Gastroesophageal sphincter (tissue), 4 donors: ENCODE measurements at places on chromosomes 3 and 15. TPM values are rescaled to one million over a fixed set of nuclear protein-coding genes. Genes with fewer than 3 reads are reported as not detected.

The POPDC2 gene
- 83.8 TPM for total RNA-seq

The B2M gene
- 1,151 TPM for total RNA-seq

The DUOX1 gene
- total RNA-seq = 0.62 TPM

The POTEB gene
- not detected for total RNA-seq

The CAPN3 gene
- total RNA-seq = 2.6 TPM

The LRRN1 gene
- total RNA-seq = 3.1 TPM

The PLCB2 gene
- total RNA-seq = 13.5 TPM

DNA sequence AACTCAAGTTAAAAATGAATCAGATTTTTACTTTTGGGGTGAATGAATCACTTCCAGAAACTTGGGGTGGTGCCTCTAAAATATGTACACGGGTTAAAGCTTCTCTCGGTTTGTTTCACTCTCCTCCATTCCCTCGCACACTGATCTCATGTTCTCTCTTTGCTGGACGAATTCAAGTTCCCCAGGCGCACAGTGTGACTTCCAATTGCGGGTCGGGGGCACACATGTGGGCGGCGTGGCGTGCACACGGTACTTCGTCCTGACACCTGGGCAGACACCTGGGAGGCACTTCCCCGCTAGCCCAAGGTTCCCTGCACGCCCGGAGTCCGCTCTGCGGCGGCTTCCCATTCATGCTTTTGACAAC, 692 bp downstream of the SCAANT1 start:
- no peak for ATAC-seq

- no peak for ATAC-seq
These were observed 169.4 kb downstream of the CHST2 start for GRCh38 chr3:143288944-143289343.

- peak; percentile 8 for ATAC-seq
These were observed 777 bp upstream of the EIF4A2 start for GRCh38 chr3:186782542-186783057.

GRCh38 chr15:66459818-66460615, 37.5 kb downstream of the SNAPC5 start:
- ATAC-seq = no peak

DNA sequence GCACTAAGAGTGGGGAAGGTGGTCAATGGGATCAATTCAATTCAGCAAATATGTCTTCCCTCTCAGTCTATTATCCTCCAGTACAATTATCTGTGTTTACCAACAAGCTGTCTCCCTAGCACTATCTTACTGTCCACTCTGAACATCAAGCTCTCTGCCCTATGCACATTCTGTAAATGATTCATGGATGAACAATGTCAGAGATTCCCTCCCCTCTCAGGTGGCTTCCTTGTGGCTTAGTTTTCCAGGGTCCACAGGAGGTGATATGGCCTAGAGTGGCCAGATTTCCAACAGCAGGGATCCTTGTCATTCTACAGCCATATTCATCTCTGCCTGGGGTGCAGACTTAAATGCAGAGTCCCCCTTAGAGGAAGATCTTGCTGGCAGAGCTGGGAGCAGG, 225.1 kb downstream of the UACA start:
- ATAC-seq = no peak

DNA sequence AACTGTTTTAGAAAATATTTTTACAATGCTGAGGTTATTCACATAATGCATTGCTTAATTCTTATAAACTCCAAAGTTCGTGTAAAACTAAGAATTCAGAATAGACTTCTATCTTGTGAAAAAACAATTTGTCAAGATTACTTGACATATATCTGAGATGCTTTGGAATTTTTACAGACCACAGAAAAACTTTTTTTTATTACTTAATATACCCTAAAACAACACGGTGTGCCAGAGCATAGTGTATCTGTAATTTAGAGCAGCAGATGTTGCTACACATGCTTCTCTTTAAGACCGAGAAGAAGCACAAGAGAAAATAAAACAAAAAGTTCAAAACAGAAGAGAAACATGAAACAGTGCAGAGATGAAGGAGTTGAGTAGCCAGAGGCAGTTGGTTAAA, 26.4 kb downstream of the ASB7 start:
- ATAC-seq = no peak

GRCh38 chr3:119148493-119149180, 2.7 kb downstream of the TEX55 start:
- ATAC-seq = no peak

- ATAC-seq = no peak
These were observed 146.5 kb downstream of the LRRK1 start for GRCh38 chr15:101065570-101066221.

GRCh38 chr3:117722856-117723255, 1013.3 kb downstream of the TUSC7 start:
- no peak for ATAC-seq

DNA sequence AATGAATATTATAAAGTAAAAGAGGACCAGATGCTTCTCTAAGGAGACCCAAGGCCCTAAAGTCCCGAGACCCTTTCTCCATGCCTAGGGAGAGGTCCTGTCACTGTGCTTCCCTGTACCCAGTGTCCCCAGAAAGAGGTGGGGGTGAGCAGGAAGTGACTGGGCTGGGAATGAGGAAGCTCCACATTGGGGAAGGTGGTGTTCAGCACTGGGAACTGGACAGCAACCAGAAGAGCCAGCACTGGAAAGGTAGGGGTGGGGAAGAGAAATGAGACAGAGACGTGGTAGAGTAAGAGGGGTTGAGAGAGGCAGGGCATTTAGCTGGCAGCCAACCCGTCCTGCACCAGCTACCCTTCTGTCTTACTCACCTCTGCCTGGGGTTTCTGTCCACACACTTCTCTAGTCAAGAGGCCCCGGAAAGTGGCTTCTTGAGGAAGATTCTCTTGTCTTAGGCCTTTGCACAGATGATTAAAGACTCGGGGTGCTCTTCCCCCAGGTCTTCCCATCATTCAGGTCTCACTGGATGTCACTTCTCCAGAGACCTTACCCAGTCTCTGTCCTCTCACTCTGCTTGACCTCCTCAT, 12.2 kb downstream of the RRP9 start:
- ATAC-seq = no peak

DNA sequence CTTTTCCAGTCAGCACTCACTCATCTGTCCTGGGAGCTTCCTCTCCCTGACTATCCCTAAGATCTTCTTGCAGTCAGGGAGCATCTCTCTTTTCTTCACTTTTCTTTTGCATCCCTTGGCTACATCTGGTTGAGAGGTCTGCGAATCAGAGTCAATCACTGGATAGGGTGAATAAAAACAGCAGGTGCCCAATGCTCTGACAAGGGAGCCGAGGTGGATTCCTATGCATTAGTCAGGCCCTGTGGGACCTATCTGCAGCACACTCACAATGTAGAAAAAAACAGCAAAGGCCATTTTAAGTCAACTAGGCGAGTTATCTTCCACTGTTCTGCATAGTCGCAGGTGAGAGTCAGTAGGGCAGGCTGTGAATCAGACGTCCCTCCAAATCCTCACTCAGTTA, 35.5 kb downstream of the DZIP1L start:
- ATAC-seq = no peak

GRCh38 chr3:170258105-170258487, 35.9 kb downstream of the PRKCI start:
- ATAC-seq = no peak

- ATAC-seq = no peak
These were observed 573.7 kb downstream of the TBL1XR1 start for GRCh38 chr3:176623468-176624150.

DNA sequence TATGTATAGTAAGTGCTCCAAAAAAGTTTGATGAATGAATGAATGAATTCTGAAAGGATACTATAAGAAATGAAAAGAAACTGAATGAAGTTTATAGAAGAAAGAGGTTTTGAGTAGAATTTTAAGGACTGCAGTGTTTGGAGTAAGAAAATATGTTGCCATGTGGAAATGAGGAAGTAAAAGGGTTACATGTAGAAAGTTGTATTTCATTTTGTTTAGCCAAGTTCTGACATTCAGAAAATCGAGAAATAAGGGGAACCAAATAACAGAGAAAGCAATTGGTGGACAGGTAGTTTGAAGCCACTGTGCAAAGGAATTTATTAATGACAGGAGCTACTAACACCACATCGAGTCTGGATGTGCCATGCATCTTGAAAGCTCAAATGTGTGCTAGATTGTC, 200.7 kb downstream of the SATB1 start:
- ATAC-seq = no peak
